ENCODE measurements at places on chromosomes 5 and 9.
A peak's percentile ranks its signal among the peaks of the same experiment; 100 is the strongest.

- DNase-seq, result no peak
Measured at GRCh38 chr5:59540366-59540765, 353.2 kb downstream of the PDE4D start.

GRCh38 chr5:50658246-50658645, 8.2 kb upstream of the PARP8 start:
- no peak for DNase-seq

DNA sequence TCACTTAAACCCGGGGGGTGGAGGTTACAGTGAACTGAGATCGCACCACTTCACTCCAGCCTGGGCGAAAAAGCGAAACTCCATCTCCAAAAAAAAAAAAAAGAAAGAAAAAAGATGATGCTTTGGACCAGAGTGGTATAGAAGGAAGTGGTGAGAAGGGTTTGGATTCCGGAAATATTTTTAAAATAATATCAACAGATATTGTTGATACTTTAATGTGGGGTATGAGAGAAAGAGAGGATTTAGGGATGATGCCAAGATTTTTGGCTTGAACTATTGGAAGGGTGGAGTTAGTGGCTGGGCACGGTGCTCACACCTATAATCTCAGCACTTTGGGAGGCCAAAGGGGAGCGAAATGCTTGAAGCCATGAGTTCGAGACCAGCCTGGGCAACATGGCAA, 49.6 kb upstream of the PLIN2 start:
- DNase-seq, result no peak

GRCh38 chr9:5419987-5420386, 17.7 kb downstream of the PLGRKT start:
- DNase-seq, result no peak

- peak; percentile 71 for DNase-seq
Measured at GRCh38 chr5:125559296-125559695, 812.9 kb upstream of the ZNF608 start.
